ENCODE measurements at places on chromosomes 2 and 18.
A peak's percentile ranks its signal among the peaks of the same experiment; 100 is the strongest.

DNA sequence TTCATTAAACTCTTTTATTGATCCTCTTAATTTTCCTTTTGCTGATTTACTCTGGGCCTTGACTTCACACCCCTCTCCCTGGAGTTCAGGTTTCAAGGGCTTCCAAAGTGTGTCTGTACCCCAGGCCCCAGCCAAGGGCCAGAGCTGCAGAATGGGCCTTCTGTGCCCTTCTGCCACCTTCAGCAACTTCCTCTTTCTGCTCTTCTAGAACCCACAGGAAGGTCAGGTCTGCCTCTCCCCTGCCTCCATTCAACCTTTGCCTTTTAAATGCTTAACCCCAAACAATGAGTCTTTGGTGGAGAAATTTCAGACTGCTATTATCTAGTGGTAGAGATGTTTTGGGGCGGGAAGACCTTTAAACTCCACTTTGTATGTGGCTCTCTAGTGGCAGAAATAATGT, 63.1 kb downstream of the TSN start:
- no peak for DNase-seq

GRCh38 chr2:238489896-238490295, 63.2 kb downstream of the ASB1 start:
- no peak for DNase-seq

GRCh38 chr2:30323499-30323898, 92.2 kb downstream of the LBH start:
- DNase-seq = no peak

DNA sequence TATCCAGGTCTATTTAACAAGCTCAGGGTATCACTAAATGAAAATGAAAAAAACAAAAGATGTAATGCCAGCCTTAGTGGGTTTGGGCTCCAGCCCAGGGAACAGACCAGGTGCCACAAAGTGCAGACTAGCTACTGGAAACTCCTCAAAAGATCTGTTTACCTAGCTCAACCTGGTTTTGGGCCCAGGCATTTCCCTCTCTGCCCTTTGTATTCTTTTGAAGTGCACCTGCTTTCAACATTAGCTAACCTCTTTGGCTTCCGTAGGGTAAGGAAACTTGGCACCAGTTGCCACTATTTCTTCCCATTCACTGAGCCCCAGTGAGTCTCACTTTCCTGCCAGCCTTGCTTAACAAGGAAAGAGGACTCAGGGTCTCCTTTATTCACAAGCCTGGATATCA, 123.6 kb upstream of the CDCA7 start:
- peak; percentile 74 for DNase-seq

- DNase-seq = peak; percentile 16
Measured at GRCh38 chr18:23154823-23155500, 19.7 kb downstream of the CABLES1 start.

GRCh38 chr2:176490061-176490861, 221.0 kb downstream of the MTX2 start:
- DNase-seq = no peak

DNA sequence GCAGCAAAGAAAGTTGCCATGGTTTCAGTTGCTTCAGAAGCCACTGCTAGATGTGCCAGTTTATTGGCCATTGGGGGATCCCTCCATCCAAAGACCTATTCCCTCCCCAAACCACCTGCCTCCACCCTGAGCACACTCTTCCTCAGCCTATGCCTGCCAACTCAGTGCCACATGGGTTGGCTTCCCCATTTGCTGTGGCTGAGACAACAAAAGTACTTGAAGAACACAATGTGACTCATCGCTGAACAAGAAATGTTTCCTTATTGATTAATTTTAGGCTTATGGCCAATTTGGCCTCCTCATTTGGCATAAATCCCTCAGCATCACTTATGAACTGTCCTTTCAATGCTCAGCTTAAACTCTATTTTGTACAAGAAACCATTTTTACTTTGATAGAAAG, 215.9 kb downstream of the TMEM247 start:
- no peak for DNase-seq

DNA sequence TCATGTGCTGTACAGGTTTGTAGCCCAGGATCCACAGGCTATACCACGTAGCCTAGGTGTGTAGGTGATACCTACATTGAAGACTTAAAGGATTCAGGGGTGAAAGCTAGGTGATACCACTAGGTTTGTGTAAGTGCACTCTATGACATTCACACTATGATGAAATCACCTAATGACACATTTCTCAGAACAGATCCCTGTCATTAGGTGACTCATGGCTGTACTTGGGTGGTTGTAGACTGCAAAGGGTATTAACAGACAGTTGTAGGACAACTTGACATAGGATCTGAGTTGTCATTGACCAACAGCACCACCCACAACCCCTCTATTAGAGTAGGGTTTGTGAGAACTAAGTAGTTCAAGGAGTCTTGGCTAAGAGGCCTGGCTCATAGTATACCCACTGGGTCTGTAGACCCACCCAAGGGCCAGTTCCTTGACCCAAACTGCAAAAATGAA, 27.7 kb upstream of the SMCHD1 start:
- no peak for DNase-seq

- no peak for DNase-seq
Measured at GRCh38 chr2:205811387-205811786, 129.1 kb downstream of the NRP2 start.

DNA sequence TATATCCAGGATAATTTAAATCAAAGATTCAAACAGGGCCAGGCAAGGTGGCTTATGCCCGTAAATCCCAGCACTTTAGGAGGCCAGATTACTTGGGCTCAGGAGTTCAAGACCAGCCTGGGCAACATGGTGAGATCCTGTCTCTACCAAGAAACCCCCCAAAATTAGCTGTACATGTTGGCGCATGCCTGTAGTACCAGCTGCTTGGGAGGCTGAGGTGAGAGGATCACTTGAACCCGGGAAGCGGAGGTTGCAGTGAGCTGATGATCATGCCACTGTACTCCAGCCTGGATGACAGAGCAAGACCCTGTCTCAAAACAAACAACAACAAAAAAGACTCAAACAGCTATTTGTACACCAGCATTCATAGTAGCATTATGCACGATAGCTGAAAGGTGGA, 9.2 kb downstream of the RAB10 start:
- no peak for DNase-seq

DNA sequence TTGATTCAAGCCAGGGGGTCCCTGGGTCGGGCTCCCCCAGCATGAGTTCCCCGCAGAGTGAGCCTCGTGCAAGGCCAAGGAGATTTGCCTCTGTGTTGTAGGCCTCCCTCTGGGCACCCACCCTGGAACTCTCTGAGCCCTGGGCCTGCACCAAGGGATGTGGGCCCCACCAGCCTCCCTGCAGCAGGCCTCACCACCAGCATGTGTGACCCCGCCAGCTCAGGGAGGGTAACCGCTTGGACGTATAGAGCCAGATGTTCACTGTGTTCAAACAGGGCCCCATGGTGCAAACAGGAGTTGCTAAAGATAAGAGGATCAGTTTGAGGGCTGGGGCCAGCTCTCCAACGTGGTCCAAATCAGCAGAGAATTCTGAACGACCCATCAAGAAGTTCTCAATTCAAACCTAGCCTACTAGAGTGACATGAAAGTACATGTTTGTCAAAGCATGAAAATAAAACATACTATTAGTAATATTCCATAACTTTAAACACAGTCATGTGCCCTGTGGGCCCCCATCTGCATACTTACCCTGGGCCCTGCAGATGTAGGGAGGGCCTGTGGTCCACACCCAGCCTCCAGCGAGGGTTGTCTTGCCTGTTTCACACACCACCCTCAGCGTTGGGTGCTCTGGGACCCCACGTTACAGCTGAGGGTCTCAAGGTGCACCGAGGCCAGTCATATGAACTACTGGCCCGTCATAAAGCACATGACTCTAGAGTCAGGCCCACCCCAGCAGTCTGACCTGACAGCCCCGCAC, 5.5 kb upstream of the TUBB6 start:
- no peak for DNase-seq

GRCh38 chr2:60554074-60554645, 706 bp upstream of the BCL11A start:
- DNase-seq = peak; percentile 71

DNA sequence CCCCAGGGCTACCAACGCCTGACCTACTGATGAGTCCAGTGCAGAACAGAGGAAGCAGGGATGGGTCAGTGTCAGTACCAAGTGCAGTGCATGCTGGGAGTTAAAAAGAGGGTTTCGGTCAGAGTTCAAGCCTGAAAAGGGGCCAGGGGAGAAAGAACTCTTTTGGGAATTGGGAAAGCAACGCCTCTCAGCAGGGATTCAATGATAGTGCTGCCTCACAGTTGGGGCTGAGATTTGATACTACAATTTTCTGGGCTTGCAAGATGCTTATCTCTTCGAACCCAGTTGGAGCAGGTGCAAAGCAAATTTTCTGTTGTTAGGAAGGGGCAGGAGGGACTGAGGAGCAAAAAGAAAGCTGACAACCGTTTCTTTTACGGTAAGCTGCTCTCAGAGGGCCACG, 82.6 kb downstream of the CERKL start:
- peak; percentile 74 for DNase-seq

DNA sequence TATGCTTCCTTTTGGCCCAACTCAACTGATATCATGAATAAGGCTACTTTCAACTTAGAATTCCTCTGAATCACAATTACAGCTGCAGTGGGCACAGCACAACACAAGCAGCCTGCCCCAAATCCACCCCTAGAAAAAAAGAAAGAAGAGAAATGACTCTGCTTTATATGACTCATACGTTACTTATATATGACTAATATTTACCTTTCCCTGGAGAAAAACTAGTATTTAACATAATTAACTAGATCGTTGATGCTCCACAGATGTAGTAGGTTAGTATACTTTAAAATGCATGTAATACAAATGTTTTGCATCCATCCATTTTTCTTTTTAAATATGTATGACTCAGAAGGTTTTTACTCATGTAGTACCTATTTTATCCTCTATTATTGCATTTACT, 133.3 kb upstream of the UNC80 start:
- no peak for DNase-seq

DNA sequence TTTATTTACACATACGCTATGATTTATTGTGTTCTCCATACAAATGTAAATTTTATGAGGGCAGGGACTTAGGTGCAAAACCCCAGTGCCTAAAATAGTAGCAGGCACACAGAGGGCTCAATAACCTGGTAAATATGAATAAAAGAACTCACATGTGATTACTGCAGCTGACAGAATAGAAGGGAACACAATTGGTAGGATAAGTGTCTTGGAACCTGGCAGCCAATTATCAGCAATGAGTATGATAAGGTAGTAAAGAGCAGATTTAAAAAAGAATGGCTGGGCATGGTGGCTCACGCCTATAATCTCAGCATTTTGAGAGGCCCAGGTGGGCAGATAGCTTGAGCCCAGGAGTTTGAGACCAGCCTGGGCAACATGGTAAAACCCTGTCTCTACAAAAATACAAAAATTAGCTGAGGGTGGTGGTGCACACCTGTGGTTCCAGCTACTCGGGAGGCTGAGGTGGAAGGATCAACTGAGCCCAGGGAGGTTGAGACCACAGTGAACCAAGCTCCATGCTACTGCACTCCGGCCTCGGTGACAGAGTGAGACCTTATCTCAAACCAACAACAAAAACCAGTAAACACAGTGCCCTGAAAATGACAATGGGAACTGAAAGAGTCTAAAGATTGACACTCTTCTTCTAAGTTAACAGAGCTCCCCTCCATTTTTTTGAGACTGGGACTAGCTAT, 9.9 kb downstream of the SNRPG start:
- no peak for DNase-seq

DNA sequence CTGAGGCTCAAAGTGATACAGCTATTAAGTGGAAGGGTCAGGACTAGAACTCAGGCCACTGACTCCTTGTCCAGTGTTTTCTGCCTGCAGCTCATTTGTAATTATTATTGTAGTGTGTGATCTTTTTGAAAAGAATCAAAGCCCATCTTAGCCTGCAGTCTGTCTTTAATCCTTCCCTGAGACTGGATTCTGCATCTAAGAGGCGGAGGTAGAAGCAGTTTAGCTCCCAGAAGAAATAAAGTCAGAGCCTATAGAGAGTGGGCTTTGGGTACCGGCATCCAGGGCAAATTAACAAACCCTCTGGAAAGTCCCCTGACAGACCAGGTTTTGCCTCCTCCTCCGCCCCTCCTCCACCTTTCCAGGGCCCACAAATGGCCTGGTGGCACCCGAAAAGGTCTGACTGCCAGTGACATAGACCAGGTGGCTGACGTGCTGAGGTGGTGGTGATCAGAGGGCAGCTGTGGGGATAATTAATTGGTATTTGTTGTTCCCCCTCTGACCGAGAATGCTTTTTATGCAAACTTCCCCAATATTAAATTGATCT, 2.2 kb upstream of the RAX start:
- DNase-seq = no peak

DNA sequence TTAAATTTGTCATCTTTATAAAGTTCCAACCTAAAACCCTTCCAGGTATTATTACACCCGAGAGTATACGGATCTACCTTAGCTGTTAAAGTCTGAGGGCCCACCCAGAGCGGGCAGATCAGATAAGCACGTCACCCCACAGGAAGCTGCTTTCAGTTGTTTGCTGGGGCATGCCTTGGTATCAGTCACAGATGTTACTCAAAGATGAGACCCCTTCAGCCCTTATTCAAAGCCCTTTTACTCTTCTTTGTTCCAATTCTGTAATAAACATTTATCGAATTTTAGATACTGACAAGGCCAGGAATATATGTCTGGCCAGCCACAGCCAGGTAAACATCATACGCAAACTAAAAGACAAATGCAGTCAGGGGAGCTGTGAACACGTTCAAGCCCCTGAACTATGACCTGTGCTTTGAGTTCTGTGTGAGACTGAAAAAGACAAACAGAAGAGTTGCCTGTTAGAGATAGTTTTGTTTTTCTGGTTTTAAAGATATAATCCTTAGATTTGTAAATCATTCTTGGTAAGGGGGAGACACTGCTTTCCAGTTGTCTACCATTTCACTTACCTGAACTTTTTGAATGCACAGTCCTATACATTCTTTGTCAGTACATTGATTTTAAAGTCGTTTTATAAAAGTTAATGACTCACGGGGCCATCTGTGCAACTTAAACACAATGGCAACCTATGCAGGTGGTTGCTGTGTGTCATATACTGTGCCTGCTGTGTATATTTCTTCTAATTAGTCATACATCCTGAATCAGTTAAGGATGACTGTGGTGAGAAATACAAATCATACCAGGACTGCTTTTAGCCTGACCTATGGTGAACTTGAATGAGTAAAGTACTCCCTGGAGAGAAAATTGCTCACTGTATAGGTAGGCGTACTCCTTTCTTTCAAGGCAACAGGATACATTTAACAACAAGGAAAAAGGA, 100.5 kb upstream of the ITPRID2 start:
- no peak for DNase-seq

DNA sequence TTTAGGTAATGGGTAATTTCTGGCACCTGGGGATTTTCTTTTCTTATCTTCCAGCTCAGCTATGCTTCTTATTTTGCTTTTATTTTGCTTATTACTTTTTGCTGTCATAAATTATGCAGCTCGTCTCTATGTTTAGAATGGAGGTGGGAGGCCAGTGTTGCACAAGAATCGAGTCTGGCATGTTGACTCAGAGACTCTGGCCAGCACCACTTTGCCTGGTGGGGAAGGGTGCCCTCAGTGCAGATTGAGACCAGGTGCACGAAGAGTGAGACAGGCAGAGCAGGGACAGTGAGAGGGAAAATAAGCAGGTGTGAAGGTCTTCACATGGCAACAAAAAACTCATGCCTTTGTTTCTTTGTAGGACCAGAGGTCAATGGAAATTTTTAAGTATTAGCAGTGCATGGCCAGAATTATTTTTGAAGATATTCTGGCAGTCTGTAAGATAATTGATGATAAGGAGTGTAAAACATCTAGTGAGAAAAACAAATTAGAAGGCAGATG, 59.2 kb upstream of the SLC5A7 start:
- DNase-seq = no peak

- DNase-seq = no peak
Measured at GRCh38 chr2:190867212-190867611, 13.4 kb upstream of the GLS start.

Data from NCI-H2081 (cell line).